Activated CD8-positive, alpha-beta memory T cell treated with anti-CD3 and anti-CD28 coated beads for 48 hours (primary cell): ENCODE measurements at places on chromosomes 1 and 21.
A peak's percentile ranks its signal among the peaks of the same experiment; 100 is the strongest.

DNA sequence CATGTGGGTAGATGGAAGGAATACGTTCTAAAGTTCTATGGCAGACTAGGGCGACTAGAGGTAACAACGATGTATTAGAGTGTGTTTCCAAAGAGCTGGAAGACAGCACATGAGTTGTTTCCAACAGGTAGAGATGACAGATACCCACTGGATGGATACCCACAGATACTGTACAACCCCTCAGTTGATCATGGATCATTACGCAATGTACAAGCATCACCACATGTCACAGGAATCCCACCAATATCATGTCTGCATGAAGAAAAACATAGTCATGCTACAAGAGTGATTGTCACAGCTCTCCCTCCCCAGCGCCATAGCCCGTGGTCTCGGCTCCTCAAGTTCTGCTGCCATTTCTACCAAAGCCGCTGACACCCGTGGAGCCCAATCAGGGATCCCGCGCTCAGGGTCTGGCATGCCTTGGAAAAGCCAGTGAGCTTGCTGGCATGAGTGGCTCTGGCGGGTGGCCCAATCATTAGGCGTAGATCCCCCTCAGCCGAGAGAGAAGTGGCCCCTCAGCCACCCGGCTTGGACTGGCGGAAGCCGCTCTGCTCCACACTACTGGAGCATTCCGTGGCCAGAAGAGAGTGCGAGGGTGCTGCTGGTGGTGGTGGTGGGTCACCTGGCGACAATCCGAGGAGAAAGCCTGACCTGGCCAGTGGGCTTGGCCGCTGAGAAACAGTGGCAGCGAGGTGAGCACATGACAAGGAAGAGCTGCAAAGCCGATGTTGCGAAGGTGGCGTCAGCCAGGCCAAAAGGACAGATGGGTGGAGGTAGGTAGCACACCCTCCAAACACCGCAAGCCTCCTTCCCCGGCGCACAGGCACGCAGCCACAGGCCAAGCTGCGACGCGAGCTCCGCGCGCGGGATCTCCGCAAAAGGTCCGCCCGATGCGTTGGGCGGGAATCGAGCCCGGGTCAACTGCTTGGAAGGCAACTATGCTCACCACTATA lies 65.7 kb upstream of the FCGR2A start:
- peak; percentile 25 for DNase-seq

GRCh38 chr1:204507317-204508105 lies 8.7 kb upstream of the MDM4 start:
- DNase-seq, result no peak

- no peak for DNase-seq
Observed at GRCh38 chr1:208772891-208773290, 528.7 kb upstream of the PLXNA2 start.

GRCh38 chr1:177077734-177078499 lies 86.6 kb downstream of the ASTN1 start:
- no peak for DNase-seq

- DNase-seq, result no peak
Observed at GRCh38 chr1:224565186-224565585, 50.9 kb upstream of the CNIH3 start.

GRCh38 chr1:18200136-18200717 lies 92.6 kb downstream of the IGSF21 start:
- DNase-seq, result no peak

DNA sequence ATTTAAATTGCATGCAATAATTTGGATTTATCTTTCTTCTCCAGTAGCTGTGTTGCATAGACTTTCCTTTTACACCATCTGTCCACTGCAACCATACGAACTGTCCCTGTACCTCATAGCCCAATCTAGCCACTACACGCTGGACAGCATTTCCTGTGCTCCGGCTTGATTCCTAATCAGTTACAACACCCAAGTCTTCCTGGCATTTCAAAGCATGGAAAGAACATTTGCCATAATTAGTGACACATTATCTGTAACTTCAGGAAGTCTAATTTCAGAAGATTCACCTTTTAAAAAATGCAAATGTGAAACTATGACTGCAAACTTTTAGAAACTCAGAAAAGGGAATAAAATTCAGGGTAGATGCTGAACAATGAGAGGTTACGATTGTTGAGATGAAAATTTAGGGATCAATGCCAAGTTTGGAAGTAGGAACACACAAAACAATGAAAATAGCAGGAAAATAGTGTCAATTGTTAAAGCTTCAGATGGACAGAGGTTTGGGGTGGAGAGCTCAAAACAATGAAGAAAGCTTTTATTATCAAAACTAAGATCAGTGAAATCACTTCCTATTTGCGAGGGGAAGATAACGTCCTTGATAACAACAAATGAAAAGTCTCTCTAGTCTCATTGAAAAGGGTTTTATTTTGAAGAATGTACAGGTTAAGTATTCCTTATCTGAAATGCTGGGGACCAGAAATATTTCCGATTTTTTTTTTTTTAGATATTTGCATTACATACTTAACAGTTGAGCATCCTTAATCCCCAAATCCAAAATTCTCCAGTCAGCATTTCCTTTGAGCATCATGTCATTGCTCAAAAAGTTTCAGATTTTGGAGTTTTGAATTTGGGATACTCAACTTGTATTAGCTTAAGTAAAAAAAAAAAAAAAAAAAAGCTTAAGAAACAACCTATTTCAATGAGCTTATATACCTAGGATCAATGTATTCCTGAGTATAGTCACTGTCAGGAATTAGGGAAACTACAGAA lies 107.3 kb downstream of the FNBP1L start:
- DNase-seq, result no peak

DNA sequence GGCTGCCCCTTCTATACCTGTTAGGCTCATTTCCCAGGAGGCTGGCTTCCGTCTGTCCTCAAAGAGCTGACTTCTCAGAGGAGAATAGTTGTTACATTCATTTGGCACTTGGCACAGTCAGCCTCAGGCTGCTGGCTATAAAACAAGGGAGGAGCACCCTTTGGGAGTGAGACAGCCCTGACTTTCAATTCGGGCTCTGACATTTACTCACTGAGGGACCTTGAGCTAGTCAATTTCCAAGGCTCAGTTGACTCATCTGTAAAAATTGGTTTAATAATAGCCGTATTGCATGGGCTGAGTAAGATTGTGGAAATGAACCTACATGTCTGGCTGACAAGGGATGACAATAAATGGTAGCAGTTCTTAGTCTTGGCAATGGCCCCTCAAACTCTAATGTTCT lies 13.7 kb downstream of the ALX3 start:
- no peak for DNase-seq

DNA sequence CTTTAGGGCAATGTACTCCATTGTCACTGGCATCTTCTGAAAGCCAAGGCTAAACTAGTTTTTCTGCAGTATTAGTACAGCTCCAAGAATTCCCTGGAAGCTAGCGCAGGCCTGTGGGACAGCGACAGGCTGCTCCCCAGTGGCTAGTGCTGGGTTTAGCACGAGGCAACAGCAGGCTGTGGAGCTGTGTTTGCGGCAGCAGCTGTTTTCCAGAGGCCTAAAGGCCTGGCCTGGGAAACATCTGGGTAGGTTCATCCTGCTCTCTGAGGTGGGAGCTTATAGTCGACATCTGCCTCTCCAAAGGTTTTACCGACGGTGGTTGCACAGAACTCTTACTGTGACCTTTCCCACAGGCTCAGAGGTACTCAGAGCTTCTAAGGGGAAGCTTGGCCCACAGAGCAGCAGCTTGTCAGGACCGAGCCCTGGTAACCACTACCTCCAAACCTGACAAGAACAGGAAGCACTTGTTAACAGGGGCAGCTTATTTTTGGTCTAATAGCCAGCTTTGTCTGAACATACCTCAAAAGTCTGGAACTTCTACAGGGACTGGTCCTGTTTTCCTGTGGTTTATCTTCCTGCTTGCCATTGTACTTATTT lies 17.2 kb downstream of the CC2D1B start:
- DNase-seq, result no peak

- DNase-seq, result no peak
Observed at GRCh38 chr1:70583522-70583921, 172.5 kb downstream of the CTH start.

DNA sequence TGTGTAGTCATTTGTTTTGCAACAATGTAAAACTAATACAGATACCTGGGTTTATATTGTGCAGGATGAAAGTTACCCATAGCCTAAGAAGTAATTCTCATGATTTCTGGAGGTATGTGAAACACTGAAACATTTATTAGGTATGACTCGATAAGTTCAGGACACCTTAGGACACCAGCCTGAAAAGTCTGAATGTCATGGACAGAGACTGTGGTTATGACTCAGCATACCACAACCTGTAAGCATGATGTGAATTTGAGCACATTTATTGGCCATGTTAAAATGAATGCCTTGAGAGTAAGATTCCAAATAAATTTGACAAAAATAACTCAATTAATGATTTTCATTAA lies 1471.7 kb upstream of the B3GALT2 start:
- no peak for DNase-seq

DNA sequence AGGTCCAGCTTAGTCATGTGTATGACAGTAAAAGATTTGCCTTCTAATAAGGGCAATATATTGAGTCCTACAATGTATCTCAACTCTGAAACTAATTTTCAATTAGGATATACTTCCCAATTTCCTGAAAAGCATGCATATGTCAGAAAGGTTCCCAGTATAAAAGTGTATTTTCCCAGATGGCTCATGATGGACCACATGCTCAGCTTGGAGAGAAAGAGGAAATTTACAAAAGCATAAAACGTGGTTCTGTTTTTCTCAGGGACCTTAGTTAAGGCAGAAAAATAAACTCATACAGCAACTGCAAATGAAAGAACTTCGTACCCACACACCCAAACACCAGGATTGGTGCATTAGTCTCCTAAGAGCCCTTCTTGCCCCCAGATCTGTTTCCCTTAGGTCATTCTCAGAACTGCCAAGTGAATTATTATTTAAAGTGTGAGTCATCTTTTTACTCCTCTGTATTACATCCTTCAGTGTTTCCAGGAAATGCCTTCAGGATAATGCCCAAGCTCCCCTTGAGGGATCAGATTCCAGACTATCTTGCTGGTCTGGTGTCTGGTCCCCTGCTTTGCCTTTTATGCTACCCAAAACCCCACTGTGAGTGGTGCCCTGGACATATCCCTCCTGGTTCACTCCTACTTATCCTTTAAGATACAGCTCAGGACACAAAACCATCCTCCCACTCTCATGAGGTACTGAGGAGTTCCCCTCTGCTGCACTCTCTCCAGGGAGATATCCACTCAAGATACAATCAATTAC lies 57.4 kb downstream of the SSX2IP start:
- DNase-seq, result no peak

DNA sequence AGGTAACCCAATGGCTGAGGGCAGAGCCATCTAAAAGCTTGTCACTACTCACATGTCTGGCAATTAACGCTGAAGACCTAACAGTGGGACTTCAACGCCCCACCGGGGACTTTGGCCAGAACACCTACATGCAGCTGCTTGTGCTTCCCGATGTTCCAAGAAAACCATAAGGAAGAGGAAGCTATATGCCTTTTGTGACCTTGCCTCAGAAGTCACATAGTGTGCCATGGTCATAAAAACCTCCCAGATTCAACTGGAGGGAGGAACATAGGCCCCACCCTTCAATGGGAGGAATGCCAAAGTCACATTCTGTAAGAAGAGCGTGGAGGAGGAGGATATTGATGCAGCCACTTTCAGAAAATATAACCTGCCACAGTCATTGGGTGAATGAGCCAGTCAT lies 147.8 kb upstream of the MAGI3 start:
- no peak for DNase-seq

DNA sequence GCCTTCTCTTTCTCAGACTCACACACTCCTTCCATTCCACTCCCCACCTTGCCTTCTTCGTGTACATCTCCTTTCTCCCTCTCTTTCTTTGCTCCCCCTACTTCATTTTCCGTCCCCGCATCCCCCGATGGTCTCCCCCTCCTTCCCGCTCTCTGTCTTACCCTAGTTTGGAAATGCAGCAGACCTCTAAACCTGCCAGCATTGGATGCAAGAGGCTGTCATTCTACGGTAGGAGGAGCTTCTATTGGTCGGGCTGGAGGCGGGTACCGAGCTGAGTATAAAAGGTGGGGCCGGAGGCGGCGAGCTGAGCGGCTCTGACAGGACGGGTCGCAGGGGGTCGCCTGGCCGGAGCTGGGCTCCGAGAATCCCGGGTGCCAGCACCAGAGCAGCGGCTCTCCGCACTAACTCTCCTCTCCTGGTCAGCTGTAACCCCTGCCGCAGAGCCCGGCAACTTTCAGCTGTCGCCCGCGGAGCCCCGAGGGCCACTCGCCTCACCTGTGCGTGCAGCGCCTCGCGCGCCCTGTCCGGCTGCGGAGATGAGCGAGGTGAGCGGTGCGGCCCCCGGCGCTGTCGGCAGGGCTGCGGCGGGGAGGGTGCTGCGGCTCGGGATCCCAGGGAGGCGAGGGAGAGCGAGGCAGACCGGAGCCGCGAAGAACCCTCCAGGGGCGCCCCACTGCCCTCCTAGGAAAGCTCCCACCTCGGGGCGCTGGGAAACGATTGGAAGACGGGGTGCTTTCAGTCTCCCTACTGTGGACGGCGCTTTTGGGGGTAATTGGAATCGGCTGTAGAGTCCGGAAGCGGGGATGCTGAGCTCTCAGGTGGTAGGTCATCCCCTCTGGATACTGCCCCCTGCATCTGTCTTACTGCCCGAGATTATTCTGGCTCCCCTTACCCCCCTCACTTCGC lies at the start of gene PCP4L1:
Gene PCP4L1, plus strand, starts transcription at position 307 of the 906 bp plus-strand sequence. Its CDS starts 230 bp downstream, at position 537.
- no peak for DNase-seq

DNA sequence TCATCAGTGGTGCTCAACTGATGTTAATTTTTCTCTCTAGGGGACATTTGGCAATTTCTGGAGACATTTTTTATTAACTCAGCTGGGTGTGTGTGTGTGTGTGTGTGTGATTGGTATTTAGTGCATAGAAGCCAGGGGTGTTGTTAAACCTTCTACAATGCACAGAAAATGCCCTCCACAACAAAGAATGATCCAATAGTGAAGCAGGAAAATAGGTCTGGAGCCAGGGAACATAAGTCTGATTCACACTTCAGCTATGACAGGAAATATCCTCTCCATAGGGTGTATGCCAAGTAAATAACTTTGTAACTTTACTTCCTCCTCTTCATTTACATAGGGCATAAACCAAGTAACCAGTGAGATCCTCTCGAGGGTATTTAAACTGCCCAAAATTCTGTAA lies 25.1 kb upstream of the TMEM61 start:
- no peak for DNase-seq

GRCh38 chr1:203367057-203367456 lies 16.1 kb upstream of the FMOD start:
- no peak for DNase-seq

- no peak for DNase-seq
Observed at GRCh38 chr1:51326839-51327238, 3.5 kb downstream of the TTC39A start.
